Sigmoid colon (tissue), 7 donors: ENCODE measurements at places on chromosomes 16 and 17. TPM values are rescaled to one million over a fixed set of nuclear protein-coding genes. Genes with fewer than 3 reads are reported as not detected.
A peak's percentile ranks its signal among the peaks of the same experiment; 100 is the strongest.

SLC5A11 gene
- total RNA-seq, result not detected

- H3K4me3 ChIP-seq, result peak overlapping the region; percentile 77
- H3K27ac ChIP-seq, result peak overlapping the region; percentile 86
- no peak for DNase-seq
- H3K4me1 ChIP-seq, result no peaks in the 10 kb centered on the region
- H3K27me3 ChIP-seq, result no peaks in the 10 kb centered on the region
- no peaks in the 10 kb centered on the region for H3K36me3 ChIP-seq
These were observed 2.8 kb downstream of the KRT10 start for GRCh38 chr17:40819528-40820125.

DNA sequence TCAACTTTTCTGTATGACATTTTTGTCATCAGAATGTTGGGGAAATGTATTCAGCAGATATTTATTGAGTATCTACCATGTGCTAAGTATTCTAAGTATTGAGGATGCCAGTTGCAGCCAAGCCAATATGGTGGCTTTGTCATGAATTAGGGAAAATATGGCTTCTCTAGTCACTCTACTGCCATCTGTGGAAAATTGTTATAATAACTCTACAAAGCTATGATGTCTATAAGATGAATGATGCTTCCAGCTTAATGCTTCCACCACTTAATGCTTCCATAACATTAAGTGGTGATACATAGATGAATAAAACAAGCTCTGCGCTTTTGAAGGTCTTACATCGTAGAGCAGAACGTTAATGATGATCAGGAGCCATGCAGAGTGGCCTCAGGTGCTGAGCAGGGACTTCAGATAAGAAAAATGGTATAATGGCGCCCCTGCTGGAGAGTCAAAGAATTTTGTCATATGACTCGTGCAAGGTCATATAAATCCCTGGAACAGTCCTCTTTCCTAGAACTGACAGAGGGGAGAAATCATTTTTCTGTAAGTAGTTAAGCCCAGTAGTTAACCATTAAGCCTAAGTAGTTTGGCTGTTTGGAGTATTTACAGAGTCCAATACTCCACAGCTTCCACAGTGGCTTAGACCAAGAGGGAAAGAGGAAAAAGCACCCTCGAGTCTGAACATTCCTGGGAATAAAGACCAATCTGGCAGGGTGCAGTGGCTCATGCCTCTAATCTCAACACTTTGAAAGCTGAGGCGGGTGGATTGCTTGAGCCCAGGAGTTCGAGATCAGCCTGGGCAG, 2.7 kb upstream of the TMIGD1 start:
- no peak overlapping the region for H3K27ac ChIP-seq
- DNase-seq, result no peak
- H3K4me1 ChIP-seq, result peaks cover 10% of the 10 kb centered on the region
- H3K36me3 ChIP-seq, result no peaks in the 10 kb centered on the region
- H3K27me3 ChIP-seq, result no peaks in the 10 kb centered on the region

GRCh38 chr16:4060823-4061222, 55.4 kb downstream of the ADCY9 start:
- DNase-seq, result no peak
- H3K4me1 ChIP-seq, result no peaks in the 10 kb centered on the region

DNA sequence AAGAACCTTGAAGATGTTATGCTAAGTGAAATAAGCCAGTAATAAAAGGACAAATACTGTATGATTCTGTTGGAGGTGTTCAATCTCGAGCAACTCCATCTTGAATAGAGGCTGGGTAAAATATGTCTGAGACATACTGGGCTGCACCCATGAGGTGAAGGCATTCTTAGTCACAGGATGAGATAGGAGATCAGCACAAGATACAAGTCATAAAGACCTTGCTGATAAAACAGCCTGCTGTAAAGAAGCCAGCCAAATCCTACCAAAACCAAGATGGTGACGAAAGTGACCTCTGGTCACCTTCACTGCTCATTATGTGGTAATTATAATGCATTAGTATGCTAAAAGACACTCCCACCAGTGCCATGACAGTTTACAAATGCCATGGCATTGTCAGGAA, 98.1 kb downstream of the RGS9 start:
- H3K4me1 ChIP-seq, result no peaks in the 10 kb centered on the region
- H3K4me3 ChIP-seq, result no peak overlapping the region
- no peak overlapping the region for H3K27ac ChIP-seq
- no peaks in the 10 kb centered on the region for H3K36me3 ChIP-seq
- H3K27me3 ChIP-seq, result no peaks in the 10 kb centered on the region

DNA sequence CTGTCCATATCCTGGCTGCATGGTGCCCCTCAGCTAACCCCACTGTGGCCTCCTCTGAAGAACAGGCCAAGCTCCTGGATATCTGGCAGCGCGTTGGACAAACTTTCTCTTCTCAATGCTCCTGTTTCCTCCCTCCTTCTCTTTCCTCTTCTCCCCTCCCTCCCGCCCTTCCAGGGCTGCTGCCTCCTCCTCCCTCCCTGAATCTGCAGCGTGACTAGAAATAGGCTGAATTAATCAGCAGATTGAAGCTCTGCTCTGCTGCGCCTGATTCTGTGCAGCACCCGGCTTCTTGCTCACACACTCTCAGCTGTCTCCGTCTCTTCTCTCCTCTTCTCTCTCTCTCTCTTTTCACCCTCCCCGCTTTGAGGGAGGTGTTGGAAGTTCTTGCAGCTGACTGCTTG, 19.8 kb downstream of the TMEM94 start:
- no peaks in the 10 kb centered on the region for H3K27me3 ChIP-seq
- H3K36me3 ChIP-seq, result peaks cover 19% of the 10 kb centered on the region

DNA sequence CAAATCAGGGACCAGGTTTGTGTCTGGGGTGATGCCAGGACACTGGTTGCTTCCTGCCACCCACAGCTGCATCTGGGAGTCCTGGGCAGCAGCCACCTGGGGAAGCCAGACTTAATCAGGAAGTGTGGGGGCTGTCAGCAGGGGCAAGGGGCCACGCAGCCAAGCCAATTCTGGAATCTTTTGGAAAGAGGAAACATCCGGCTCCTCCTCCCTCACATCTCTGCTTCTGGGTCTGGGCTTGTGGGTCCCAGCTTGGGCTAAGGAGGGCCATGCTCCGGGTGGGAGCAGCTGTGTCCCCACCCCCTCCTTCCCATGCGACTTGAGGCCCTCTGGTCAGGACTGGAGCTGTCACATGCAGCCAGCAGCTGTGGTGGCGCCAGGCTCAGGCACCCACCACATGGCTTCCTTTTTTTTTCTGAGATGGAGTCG, 37.0 kb upstream of the CCDC182 start:
- H3K27ac ChIP-seq, result no peak overlapping the region
- H3K27me3 ChIP-seq, result peaks cover 11% of the 10 kb centered on the region
- H3K4me3 ChIP-seq, result no peak overlapping the region
- peaks cover 19% of the 10 kb centered on the region for H3K4me1 ChIP-seq
- H3K36me3 ChIP-seq, result no peaks in the 10 kb centered on the region
- DNase-seq, result no peak

DNA sequence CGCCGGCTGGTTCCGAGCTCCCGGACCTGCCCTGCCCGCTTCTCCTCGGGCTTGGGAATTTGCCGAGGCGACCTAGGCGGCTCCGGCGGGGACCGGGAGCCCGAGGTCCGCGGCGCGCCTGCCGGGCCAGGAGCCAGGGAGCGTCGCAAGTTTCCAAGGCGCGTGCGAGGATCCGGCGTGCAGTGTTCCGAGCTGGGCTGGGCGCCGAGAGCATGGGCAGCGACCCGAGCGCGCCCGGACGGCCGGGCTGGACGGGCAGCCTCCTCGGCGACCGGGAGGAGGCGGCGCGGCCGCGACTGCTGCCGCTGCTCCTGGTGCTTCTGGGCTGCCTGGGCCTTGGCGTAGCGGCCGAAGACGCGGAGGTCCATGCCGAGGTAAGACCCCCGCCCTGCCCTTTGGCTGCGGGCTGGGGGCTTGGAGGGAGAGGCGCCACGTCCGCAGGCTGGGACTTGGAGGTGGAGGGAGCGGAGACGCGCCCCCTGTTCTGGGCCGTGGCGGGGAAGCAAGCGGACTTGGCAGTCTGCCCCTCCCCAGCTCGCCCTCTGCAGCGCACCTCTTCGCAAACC, 668 bp downstream of the MMP15 start:
- peak overlapping the region; percentile 86 for H3K27ac ChIP-seq
- H3K27me3 ChIP-seq, result no peaks in the 10 kb centered on the region
- H3K36me3 ChIP-seq, result no peaks in the 10 kb centered on the region
- H3K4me1 ChIP-seq, result peaks cover 1% of the 10 kb centered on the region
- peak overlapping the region; percentile 78 for H3K4me3 ChIP-seq
- peak; percentile 78 for DNase-seq

GRCh38 chr16:64356267-64356666, 765.6 kb downstream of the CDH11 start:
- no peaks in the 10 kb centered on the region for H3K4me1 ChIP-seq
- DNase-seq, result no peak
- H3K36me3 ChIP-seq, result no peaks in the 10 kb centered on the region
- H3K27me3 ChIP-seq, result no peaks in the 10 kb centered on the region

CCL14 gene
- total RNA-seq, result 13.0 TPM

DNA sequence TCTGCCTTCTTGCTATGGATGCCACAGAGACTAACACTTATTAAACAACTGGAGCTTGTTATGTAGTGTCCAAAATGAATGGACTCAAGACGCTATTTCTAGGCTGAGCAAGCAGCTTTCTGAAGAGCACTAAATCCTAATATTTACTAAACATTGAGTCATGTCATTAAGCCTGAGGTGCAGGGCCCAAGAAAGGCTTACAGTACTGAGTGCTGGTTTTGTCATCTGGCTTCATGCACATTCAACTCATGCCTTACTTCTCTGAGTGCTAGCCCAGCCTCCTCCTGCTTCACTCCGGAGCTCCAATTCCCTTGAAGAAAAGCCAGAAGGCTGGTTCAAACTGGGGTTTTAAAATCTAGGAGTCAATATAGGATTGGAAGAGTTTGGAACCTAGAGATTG, 363.3 kb upstream of the CDH5 start:
- H3K36me3 ChIP-seq, result no peaks in the 10 kb centered on the region
- H3K27me3 ChIP-seq, result no peaks in the 10 kb centered on the region
- H3K4me1 ChIP-seq, result no peaks in the 10 kb centered on the region
- no peak for DNase-seq

DNA sequence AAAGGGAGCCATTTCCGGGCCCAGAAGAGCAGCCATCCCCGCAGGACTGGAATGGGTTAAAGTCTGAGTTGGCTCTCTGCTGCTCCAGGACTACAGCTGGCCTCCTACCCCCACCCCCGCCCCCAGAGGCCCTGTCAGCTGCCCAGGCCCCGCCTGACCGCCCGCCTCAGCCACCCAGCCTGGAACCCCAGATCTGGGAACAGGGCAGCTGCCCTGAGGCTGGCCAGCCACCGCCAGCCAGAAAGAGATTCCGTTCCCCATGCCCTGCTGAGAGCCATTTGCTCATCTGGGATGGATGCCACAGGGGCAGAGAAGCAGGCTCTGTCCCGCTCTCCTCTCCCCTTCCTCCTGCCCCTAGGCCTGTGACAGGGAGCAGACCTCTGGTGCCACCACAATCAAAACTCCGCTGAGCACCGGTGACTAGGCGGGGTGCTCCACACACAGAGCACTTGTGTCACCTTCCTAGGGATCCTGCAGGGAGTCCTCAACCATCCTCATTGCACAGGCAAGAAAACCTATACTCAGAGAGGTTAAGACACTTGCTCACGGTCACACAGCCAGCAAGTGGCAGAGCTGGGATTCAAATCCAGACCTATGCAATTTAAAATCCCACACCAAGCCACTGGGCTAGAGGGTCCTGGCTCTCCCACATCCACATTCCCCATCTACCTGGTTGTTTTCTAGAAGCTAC, 44.1 kb downstream of the ZNF423 start:
- H3K27ac ChIP-seq, result peak overlapping the region; percentile 25
- H3K4me1 ChIP-seq, result peaks cover 9% of the 10 kb centered on the region
- H3K4me3 ChIP-seq, result no peak overlapping the region
- H3K36me3 ChIP-seq, result no peaks in the 10 kb centered on the region

DNA sequence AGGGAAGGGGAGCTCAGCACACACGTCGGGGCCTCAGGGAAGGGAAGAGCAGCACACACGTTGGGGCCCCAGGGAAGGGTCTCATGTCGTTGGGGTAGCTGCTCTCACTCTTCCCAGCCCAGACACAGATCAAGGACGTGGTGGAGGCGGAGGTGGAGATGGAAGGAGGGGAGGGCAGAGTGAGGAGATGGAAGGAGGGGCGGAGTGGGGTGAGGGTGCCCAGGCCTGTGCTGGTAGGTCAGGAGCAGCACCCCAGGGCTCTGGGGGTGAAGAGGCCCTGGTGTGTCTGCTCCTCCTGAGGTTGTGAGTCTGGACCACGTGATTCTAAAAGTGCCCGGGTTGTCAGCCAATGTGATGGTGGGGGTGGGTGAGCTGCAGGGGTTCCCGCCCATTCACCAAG, 14.9 kb downstream of the CLCN7 start:
- no peak for DNase-seq
- peaks cover 21% of the 10 kb centered on the region for H3K4me1 ChIP-seq
- no peaks in the 10 kb centered on the region for H3K27me3 ChIP-seq
- H3K27ac ChIP-seq, result peak overlapping the region; percentile 66
- H3K36me3 ChIP-seq, result peaks cover 19% of the 10 kb centered on the region

- no peaks in the 10 kb centered on the region for H3K4me1 ChIP-seq
- H3K27me3 ChIP-seq, result no peaks in the 10 kb centered on the region
- no peaks in the 10 kb centered on the region for H3K36me3 ChIP-seq
- no peak overlapping the region for H3K27ac ChIP-seq
- H3K4me3 ChIP-seq, result no peak overlapping the region
- DNase-seq, result no peak
These were observed 8.6 kb downstream of the RTN4RL1 start for GRCh38 chr17:2016494-2016893.

HOXB6 gene
- 10.5 TPM for total RNA-seq

DNA sequence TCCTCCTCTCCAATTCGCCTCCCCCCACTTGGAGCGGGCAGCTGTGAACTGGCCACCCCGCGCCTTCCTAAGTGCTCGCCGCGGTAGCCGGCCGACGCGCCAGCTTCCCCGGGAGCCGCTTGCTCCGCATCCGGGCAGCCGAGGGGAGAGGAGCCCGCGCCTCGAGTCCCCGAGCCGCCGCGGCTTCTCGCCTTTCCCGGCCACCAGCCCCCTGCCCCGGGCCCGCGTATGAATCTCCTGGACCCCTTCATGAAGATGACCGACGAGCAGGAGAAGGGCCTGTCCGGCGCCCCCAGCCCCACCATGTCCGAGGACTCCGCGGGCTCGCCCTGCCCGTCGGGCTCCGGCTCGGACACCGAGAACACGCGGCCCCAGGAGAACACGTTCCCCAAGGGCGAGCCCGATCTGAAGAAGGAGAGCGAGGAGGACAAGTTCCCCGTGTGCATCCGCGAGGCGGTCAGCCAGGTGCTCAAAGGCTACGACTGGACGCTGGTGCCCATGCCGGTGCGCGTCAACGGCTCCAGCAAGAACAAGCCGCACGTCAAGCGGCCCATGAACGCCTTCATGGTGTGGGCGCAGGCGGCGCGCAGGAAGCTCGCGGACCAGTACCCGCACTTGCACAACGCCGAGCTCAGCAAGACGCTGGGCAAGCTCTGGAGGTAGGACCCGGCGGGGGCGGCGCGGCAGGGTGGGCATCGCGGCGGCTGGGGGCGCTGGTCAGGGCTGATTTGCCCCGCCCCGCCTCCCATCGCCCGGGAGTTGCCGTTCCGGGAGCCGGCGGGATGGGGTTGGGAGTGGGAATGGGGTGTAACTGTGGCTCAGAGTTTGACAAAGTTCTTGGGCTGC, 567 bp downstream of the SOX9 start:
- peak overlapping the region; percentile 52 for H3K27ac ChIP-seq
- H3K4me1 ChIP-seq, result no peaks in the 10 kb centered on the region
- H3K27me3 ChIP-seq, result peaks cover 73% of the 10 kb centered on the region
